ENCODE measurements at places on chromosomes 6 and 20. TPM values are rescaled to one million over a fixed set of nuclear protein-coding genes. Genes with fewer than 3 reads are reported as not detected.
A peak's percentile ranks its signal among the peaks of the same experiment; 100 is the strongest.

CALHM4 gene
- total RNA-seq = not detected

- no peak for DNase-seq
Observed at GRCh38 chr6:32609391-32609730, 19.7 kb upstream of the HLA-DRB1 start.

- peak; percentile 53 for DNase-seq
Observed at GRCh38 chr20:44038681-44039123, 124.0 kb downstream of the TOX2 start.

- no peak for DNase-seq
Observed at GRCh38 chr6:81003156-81003555, 749.3 kb downstream of the TENT5A start.

STX11 gene
- total RNA-seq = 32.7 TPM

- no peak for DNase-seq
Observed at GRCh38 chr6:5401845-5402738, 140.8 kb downstream of the FARS2 start.

DNA sequence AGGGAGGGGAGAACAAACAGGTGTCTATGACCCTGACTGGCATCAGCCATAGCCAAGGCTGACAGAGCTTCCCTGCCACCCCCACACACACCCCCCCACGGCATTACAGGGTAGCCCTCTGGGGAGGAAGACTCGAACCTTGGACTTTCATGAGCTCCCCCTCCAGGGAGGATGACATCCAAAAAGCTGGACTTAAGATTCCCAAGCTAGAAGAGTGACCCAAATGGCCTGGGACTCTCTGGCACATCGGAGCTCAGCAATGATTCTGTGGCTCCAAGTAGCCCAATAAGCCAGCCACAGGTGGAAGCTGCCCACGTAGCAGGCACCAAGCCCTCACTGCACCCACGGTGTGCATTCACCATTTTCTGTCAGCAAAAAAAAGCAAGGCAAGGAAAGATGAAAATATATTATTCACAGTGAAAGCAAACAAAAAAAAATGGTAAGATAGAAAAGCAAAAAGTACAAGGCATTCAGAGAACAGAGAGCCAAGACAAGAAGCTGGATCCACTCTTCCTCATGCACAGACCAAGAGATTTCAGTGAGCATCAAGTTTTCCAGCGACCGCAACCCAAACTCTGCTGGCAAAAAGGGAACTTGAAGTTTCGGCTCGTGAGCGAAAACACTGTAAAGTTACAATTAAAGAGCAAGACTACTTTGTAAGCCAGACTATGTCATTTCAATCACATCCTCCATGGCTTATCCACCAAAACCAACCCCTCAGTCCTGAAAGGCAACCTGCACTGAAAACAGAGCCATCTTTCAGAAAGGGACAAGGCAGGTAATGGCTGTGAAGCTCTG lies 10.9 kb downstream of the JAG1 start:
- peak; percentile 35 for DNase-seq

DNA sequence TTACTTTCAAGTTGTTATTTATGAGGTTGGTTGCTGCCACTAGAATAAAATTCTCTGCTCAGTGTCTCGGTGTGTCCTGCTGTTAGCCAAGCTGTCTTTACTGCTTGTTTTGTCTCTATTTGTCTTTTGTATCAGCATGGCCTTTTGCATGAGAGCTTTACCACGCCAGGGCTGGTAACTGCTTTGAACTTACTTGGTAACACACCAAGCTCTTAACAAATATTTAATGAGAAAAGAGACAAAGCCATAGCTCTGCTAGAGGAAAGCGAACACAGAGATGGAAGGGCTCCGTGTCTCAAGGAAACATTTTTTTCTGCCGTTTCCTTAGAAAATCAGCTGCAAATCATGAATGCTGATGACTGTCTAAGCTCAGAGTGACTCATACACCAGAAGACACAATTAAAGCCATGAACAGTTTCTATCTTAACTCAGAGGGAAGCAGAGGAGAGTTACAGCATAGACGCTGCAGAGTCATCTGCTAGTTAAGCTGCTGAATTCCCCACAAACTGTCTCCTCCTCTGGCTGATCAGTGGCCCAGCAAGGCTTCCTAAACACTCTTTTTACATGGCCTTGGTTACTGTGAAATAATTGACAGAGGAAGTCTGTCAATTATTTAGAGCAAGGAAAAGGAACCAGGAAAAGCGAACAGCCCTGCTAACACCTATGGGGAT lies 44.8 kb downstream of the AGPAT4 start:
- DNase-seq = no peak

- DNase-seq = no peak
Observed at GRCh38 chr20:62362991-62363919, 3.9 kb downstream of the LAMA5 start.

GRCh38 chr6:73152556-73152955 lies 72.7 kb downstream of the KHDC1L start:
- DNase-seq = no peak

ACTL10 gene
- 0.93 TPM for total RNA-seq

GRCh38 chr6:33271468-33272274 lies at the start of the genes RPS18 and VPS52:
Gene RPS18 (plus strand): TSS chr6:33272075. CDS start chr6:33272120, 45 bp downstream.
Gene VPS52 (minus strand): TSS chr6:33271876. CDS start chr6:33271675, 201 bp downstream.
- peak; percentile 94 for DNase-seq

PRDM13 gene
- not detected for total RNA-seq

DNA sequence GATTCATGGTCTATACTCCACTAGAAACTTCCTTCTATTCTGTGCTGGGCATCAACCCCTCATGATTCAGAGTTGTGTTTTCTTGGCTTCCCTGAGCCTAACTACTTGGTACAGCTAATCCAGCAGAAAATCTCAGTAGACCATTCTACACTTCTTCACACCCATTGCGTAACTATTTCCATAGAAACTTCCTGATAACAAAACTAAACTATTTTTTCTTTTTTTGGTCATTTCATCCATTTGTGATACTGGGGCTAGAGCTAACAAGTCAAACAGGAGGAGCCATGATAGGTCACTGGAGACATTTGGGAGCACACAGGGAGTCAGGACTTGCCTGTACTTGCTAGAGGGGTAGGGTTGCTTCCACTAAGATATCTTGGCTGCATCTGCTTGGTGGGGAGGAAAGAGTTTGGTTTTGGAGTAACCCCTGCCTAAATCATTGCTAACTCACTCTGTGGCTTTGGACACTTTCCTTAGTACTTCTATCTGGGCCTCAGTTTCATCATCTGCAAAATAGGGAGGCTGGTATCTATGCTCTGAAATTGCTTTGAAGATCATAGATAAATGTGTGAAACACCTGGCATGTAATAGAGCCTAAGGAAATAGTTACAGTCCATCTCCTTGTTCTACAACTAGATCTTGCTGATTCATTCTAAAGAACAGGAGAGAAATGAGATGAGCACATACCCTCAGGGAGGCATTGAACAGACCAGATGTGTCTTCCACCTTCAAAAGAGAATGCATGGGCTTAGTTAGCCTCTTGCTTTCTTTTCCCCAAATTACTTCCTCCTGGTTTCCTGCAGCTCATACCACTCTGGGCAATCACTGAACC lies 127.9 kb upstream of the ADGRF1 start:
- DNase-seq = no peak

ZBTB46 gene
- 34.7 TPM for total RNA-seq

CEP43 gene
- total RNA-seq = 8.6 TPM

GINS1 gene
- total RNA-seq = 0.58 TPM

GRCh38 chr20:5372371-5372770 lies 55.6 kb upstream of the PROKR2 start:
- no peak for DNase-seq

GRCh38 chr6:78867020-78867369 lies 356 bp upstream of the IRAK1BP1 start:
- DNase-seq = no peak

RAMACL gene
- total RNA-seq = 3.2 TPM

- DNase-seq = no peak
Observed at GRCh38 chr6:72755752-72756151, 133.9 kb downstream of the KCNQ5 start.

GRCh38 chr6:82381278-82381677 lies 17.7 kb downstream of the TPBG start:
- DNase-seq = no peak
